NCI-H524 treated with DMSO at 0.1 percent for 48 hours (cell line): ENCODE measurements at places on chromosomes 2 and 18.

DNA sequence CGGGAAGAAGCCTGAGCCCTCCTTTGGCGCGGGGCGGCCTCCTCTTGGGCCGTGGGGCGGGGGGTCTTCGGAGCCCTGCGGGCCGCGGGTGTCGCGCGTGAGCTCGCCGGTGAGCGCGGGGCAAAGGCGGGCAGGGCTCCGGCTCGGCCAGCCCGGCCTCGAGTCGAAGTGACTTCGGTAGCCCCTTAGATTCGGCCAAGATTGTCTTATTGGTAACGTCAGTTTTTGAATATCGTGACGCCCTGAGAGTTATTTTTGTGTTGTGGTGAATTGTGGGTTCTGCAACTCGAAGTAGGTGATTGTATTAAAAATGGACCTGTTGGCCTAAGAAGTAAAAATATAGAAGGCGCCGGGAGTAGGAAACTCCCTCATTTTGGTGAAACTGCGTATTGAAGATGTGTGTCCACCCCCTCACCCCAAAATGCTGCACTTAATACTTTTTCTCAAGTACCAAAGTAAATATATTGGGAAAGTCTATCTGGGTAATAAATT, 669 bp downstream of the MARCHF7 start:
- DNase-seq, result no peak

- DNase-seq, result no peak
These were observed 103.8 kb upstream of the ALKAL2 start for GRCh38 chr2:391696-392095.

- DNase-seq, result no peak
These were observed 245.0 kb upstream of the NT5C1B start for GRCh38 chr2:18834341-18834740.

GRCh38 chr18:69538849-69539248, 138.2 kb downstream of the DOK6 start:
- DNase-seq, result no peak

DNA sequence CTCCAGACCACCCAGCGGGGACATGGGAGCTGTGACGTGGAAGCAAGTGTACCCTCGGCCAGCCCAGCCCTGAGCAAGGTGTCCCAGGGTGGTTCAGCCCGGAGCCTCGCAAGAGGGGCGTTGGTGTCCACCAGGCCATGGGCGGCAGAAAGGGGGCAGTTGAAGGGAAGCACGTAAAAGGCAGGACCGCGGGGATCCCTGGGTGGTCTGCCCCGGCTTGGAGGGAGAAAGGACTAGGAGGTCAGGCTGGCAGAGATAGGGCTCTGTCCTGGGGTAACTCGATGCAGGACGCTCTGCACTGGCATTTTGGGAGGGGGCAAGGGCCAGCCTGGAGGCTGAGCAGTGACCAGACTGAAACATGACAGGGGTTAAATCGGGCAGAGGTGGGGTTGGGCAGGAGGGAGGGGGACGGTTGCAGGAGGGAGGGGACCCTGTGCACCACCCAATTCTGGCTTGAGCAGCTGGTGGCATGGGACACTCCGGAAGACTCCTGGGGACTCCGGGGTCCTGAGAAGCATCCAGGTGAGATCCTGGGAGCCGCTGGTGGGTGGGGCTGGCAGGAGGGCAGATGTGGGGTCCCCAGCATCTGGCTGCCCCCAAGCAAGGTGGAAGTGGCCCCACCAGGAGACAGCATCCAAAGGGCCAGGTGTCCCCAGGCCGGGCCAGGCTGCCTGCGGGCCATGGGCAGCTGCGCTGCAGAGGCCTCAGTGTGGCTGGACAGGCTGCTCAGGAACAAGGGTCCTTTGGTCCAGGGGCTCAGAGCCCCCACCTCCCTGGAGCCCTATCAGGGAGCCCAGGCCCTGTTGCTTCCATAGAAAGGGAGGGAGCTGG, 46.8 kb upstream of the GPC1 start:
- no peak for DNase-seq

- DNase-seq, result no peak
These were observed 15.8 kb downstream of the TMEM200C start for GRCh38 chr18:5879479-5879882.

DNA sequence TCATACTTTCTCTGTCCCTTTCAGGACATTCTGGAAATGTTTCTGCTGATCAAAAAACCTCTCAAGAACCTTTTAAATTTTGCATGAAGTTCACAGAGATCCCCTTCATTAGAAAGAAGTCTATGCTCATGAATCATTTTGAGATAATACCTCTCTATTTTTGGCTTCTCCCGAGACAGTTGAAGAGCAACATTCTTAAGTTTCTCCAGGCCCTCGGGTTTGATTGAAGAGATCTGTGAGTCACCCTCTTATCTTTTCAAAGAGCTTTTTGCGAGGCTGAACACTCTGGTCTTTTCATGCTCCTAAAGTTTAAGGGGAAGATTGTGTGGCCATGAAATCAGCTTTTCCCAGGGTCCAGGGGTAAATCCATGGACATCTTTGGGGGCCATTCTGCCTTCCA, 354.2 kb downstream of the FBXO15 start:
- DNase-seq, result no peak

- DNase-seq, result no peak
These were observed 1641.3 kb upstream of the SLC39A10 start for GRCh38 chr2:194015751-194016150.

DNA sequence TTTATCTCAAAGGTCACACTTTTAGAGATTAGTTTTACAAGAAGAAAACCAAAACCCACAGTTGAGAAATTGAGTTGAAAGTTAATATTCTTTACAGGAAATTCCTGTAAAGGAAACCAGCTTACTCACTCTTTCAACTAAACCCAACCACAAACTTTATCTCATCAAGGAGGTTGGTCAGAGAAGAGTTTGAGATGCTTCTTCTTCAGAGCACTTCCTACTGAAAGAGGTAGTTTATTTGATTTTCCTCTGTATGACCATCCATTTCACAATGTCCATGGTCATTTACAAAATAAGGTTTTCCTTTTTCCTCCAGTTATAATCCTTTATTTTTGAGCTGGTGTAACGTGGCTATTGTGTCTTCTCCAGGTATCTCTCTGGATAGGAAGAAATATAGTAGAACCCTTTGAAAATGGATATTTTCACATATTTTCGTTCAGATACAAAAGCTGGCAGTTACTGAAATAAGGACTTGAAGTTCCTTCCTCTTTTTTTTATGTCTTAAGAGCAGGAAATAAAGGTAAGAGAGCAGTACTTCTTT, 4.5 kb upstream of the IL18RAP start:
- no peak for DNase-seq

GRCh38 chr2:10897956-10898355, 13.8 kb upstream of the KCNF1 start:
- DNase-seq, result no peak

DNA sequence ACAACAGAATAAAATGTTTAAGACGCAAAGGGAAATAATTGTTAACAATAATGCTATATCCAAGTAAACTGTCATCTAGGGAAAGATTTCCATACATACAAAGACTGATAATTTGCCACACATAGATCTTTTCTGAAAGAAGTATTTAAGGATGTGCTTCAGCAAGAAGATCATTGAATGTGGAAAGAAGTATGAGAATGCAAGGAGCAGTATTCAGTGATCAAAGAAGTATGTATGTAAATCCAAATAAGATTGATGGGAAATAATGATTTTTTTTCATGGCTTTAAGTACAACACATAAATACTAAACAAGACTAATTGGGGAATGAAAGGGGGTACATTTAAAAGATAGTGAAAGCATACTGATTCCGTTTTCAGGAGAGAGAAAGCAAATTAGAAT, 410.4 kb upstream of the HS6ST1 start:
- DNase-seq, result no peak

DNA sequence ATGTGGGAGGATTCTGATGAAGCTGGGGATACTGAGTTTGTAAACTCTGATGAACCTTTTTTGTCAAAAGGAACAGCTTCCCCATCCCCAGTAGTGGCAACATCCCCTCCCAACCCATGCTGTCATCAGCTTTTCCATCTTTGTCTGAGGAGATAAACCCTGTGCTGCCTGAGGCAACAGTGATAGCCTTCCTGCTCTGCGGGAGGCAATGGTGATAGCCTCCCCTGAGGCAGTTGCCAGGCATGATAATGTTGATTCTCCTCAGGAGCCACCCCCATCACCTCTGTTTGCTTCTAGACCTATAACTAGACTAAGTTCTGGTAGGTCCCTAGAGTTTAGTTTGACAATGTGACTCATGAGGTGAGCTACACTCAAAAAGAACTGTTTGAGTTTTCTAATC, 97.5 kb downstream of the ERBB4 start:
- no peak for DNase-seq

GRCh38 chr18:77141401-77142118, 9.0 kb upstream of the MBP start:
- no peak for DNase-seq

GRCh38 chr2:10226038-10226724, 76.5 kb upstream of the HPCAL1 start:
- no peak for DNase-seq
